ENCODE measurements at places on chromosomes 11 and 22.
A peak's percentile ranks its signal among the peaks of the same experiment; 100 is the strongest.

DNA sequence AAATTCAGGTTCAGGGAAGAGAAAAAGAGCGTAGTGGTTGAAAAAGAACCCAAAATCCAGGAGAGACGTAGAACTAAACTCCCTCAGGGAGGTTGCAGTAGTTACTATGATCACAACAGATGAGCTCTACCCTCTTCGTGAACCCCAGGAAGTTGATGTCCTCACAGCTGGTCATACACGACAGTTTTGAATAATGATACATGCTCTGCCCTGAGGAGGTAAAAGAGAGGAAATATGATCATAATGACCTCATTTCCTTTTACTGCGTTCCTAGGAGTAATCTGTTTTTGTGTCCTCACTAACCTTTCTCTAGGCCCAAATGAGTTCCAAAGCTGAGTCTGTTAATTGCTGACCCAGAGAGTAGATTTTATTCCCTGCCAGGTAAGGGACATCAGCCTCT lies 1.3 kb downstream of the PATE2 start:
- no peak for DNase-seq

- no peak for DNase-seq
Observed at GRCh38 chr22:45529971-45530575, 27.4 kb downstream of the FBLN1 start.

GRCh38 chr11:73272680-73273038 lies 521 bp downstream of the P2RY6 start:
- DNase-seq = no peak

DNA sequence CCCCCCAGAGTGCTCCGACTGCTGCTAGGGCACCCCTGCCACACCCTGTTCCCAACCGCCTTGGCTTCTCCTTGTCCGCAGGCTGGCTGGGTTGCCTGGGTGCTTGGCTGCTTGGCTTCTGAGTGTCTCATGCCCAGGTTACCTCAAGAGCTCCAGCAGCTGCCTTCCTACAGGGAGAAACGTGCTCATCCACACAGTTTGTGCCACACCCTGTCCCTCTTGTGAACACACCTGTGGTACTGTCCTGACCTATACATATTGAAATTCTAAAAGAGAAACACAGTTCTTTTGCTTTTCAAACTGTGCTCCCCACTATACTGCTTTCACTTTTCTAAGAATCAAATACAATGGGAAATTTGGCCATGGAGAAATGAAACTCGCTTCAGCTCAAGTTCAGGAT lies 191.4 kb downstream of the DBX1 start:
- no peak for DNase-seq

DNA sequence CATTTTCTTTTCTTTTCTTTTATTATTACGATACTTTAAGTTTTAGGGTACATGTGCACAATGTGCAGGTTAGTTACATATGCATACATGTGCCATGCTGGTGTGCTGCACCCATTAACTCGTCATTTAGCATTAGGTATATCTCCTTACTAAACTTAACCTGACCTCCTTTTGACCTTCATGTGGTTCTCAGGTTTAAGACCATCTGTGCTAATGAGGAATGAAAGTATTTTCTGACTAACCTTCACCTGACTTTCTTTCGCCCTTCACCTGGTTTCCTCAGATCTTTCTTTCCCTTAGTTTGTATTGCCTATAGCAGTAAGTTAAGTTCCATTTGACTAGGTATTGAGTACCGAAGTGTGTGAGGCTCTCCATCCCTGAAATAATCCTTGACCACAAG lies 6.5 kb downstream of the EXPH5 start:
- DNase-seq = no peak

DNA sequence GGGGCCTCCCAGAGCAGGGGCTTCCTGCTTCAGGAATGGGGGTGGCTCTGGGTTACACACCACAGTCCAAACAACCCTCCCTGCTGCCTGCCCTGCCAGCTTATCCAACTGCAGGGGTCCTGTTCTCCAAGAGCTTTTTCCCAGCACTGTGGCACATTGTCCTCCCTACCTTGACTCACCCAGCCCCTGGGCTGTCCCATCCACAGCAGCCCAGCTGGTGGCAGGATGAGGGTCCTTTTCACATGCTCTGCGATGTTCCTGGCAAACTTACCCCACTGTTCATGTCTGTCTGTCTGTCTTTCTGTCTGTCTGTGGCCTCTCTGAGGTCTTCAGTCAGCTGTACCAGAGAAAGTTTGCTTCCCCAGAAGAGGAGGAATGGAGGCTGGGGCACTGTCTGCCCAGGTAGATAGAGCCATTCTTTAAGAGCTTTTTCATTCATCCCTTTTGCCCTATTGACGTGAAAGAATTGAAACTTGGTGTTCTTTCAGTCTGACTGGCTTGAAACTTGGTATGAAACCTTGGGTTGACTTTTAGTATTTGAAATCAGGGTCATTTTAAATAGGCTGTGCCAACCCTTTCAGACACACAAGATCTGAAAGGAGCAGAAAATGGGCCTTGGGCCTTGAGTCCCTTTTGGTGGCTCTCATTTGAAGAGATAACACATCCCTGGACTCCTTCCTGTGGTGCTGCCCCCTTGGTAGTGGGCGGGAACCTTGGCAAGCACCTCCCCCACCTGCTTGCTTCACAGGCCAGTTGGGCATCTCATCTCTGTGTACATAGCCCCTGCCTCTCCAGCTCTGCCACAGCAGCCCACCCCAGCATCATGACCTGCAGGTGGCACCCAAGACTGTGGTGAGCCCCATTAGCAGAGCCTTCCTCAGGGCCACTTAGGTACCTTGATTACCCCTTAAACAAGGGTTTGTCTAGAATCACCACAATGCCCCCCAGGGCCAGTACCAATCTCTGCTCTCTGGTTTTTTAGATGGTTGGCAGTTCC lies 74.6 kb upstream of the SUSD2 start:
- DNase-seq = peak; percentile 11

GRCh38 chr22:24429411-24430365 lies 2.3 kb downstream of the ADORA2A start:
- no peak for DNase-seq

GRCh38 chr11:128282053-128282452 lies 305.3 kb downstream of the ETS1 start:
- no peak for DNase-seq

- DNase-seq = no peak
Observed at GRCh38 chr11:5992604-5993251, 5.9 kb upstream of the OR52L1 start.

DNA sequence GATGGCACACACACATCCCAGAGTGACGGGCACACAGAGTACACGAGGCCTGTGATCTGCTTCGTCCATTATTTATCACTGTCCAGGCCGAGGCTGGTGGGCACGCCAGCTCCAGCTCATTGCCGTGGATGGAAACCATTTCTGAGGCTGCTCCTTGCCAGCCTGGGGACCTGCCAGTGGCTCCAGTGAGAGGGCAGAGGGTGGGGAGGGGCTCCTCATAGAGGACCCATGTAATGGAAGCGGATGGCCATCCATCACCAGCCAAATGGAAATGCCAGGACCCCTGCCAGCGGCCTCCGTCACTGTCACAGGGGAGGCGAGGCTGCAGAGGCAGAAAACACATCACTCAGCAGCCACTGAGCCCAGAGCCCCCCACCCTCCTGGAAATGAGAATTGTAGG lies 35.7 kb downstream of the TP53I11 start:
- DNase-seq = no peak
